ENCODE measurements at places on chromosomes 11 and 22.

DNA sequence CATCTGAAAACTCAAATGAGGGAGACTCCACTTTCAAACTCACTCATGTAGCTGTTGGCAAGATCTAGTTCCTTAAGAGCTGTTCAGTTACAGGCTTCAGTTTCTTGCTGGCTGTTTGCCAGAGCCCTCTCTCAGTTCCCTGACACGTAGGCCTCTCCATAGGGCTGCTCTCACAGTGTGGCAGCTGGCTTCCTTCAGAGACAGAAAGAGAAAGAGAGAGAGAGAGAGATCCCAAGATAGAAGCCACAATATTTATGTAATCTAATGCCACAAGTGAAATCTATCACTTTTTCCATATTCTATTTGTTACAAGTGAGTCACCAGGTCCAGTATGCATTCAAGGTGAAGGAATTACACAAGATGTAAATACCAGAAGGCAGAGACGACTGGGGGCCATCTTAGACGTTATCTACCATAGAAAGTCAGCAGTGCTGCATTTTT is 168.8 kb downstream of the RCN1 start:
- no peak for DNase-seq

GRCh38 chr11:114556135-114556534 is 3.5 kb downstream of the NXPE1 start:
- no peak for DNase-seq

GRCh38 chr22:25405841-25406509 is 158.5 kb upstream of the GRK3 start:
- no peak for DNase-seq

GRCh38 chr11:1157341-1157644 is 460 bp upstream of the MUC5AC start:
- no peak for DNase-seq

DNA sequence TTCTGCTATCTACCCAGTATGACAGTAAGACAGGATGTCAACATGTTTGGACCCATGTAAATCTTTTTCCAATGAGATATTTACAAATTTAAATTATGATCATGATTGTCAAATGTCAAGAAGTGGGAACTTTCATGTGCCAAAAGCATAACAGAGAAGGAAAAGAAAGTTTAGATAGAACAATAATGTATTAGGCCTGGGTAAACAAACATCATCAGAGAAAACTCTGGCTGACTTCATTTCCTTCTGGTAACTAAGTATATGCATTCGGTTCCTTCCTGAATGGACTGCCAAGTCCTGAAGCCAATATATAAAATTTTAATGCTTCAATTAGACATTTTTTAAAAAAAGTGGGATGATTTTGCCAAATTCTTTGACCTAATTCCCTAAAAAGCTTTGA is 16.5 kb downstream of the RNF141 start:
- DNase-seq = no peak

DNA sequence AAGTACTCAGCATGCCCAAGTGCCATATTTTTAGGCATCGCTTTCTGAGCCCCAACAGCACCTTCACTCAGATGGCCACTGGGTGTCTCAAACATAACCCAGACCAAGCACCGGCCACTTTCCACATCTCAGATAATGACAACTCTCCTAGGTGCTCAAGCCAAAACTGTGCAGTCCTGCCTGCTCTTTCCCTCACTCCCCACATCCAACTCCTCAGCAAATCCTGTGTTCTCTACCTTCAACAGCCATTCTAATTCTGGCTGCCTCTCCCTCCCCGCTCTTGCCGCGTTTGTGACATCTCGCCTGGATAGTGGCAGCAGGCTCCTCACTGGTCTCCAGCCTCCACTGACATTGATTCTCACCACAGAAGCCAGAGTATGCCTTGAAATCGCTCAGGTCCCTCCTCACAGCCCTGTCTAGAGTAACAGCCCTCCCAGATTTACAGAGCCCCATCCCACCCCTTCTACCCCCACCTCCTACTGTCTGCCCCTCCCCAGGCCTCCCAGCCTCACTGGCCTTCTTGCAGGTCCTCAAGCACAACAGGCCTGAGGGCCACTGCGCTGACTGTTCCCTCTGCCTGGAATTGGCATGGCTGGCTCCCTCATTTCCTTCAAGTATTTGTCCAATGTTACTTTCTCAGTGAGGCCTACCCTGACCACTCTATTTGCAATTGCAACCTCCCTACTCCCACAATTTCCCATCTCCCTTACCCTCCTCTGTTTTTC is 1.3 kb upstream of the PHETA2 start:
- no peak for DNase-seq

DNA sequence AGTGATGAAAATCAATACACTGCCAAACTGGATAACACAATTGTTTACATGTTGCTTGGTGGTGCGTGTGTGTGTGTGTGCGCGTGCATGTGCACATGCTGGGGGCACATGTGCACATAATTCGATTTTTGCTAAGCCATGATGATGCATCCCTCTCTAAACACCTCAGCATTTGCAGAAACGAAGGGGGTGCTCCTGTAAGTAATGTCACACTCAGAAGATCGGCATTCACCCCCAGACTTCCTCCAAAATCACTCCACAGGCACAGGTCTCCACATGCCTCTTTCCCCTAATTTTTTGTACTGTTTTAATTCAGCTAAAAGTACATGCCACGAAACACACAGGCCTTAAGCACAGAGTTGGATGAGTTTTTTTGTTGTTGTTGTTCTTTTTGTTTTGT is 341.5 kb downstream of the SHANK2 start:
- peak; percentile 3 for DNase-seq

GRCh38 chr11:122625976-122626665 is 29.4 kb upstream of the UBASH3B start:
- no peak for DNase-seq

DNA sequence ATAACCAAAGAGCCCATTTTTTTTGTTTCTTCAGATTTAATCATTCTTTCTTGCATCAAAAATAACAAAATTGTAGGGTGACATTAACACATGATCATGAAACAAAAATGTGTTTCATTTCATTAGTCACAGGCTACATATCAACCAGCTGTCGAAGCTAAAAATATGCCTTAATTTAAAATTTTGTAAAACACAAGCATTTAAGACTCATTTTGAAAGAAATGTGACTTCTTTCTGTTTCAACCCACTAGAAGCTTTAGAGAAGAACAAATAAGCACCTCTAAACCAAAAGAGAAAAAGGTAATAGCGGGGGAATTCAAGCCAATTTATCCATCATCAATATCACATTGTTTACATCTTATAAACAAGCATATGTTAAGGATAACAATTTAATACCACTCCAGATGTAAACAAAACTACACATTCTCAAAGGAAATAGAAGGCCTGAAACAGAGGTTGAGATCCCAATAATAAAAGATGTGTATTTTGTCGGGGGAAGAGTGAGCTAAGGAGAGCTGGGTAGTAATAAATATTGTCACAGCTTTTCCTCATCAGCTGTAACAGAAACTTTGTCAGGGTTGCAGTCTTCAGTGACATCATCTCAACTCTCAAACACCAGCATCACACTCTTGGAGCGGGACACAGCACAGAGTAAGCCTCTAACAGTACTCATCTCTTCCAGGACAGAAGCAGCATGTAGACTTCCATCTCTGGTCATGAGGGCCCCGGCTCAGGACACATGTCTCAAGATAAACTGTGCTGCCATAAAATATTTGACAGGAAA is 42.0 kb downstream of the ALG9 start:
- no peak for DNase-seq

- peak; percentile 37 for DNase-seq
Observed at GRCh38 chr11:132126973-132127899, 756.8 kb downstream of the NTM start.

DNA sequence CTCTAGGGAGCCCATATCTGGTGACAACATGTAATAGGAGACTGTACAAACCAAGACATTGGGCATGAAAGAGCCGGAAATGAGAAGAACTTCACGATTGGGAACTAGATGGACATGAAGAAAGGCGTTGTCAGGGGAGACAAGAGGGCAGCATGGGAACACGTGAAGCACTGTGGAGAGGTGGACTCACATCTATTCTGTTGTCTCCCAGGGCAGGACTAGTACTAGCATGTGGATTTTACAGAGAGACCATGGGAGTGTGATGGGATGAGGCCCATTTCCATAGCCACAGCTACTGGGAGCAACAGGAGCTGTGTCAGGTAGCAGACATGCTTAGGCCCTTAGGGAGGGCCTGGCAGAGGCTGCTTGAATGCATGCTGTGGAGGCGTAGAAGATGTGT is 333.9 kb downstream of the OPCML start:
- no peak for DNase-seq

GRCh38 chr11:118628432-118628831 is 21.0 kb downstream of the PHLDB1 start:
- no peak for DNase-seq

DNA sequence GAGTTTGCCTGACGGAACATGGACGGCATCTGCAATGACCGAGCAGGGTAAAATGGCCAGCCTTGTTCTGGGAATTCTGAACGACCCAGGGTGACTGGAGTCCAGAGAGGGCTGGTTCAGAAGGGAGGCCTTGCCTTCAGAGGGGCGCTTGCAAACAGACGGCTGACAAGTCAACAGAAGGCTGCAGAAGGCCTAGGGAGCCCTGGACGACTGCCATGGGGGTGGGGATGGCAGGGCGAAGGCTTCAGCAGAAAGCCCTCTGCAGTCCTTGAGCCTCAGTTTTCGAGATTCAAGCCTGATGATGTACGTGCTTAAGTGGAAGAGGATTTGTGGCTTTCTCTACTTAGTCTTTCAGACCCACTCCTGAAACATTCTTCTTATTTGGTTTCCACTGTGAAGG is 117.1 kb upstream of the TBCEL start:
- DNase-seq = no peak

DNA sequence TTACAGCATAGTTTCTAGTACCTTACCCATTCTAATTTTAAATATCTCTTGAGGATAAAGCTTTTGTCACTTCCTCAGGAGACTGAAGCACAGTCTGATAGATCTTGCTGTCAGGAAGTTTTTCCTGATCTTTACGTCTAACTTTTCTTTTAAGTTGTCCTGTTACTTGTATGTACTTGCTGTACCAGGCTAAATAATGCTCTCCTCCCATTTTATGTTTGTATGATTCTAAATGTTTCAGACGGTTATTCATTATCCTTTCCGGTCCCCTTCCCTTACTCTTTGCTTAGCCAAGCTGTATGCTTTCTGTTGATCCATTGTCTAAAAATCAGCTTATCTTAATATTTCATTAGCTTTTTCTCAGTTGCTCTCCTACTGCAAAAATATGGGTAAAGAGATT is 6.0 kb downstream of the ARHGEF12 start:
- no peak for DNase-seq

GRCh38 chr11:122786896-122787295 is 51.4 kb upstream of the CRTAM start:
- peak; percentile 47 for DNase-seq

DNA sequence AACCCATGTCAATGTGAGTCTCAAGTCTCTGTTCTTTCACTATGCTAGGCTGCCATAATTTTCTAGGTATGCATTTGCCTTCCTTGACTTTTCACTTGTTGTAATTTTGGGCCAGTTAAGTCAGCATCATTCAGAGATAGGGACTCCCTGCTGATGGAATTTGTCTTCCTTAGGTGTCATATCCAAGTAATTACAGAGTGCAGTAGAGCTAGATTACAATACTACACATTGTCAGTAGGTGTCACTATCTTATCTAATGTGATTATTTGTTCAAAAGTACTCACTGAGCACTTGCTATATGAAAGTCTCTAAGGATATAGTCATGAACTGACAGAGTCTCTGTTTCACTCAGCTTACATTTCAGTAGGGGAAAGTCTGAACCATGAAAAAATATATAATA is 25.0 kb upstream of the SYN3 start:
- no peak for DNase-seq

DNA sequence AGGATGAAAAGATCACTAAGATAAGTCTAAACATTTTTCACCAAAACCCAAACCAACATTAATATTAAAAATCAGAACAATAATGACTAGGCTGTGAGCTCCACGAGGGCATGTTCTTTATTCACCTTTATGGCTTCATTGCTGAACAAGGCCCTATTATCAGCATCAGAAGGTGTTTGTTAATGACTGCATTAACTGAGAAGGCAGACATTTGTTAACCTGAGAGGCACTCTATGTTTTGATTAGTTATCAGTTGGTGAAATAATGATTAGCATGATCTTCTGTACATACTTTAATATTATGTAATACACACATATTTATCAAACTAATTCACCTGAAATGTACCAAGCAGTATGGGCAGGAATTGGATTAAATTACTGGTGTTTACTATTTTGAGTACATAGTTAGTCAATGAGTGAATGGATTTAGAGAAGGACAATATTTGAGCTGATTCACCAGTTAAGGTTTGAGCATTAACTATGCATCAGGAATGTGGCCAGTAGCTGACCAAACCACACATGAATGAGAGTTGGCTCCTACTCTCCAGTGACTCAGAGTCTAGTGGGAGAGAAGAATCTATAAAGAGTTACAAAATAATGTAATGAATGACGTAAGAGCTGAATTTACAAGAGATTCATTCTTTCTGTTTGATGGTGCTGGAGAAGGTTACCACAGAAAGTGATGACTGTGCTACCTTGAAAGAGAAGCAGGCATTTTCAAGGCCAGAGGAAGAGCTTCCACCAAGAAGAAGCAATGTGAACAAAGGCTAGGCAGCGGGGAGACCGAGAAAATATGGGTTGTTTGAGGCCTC is 6.7 kb downstream of the IL18 start:
- peak; percentile 52 for DNase-seq

DNA sequence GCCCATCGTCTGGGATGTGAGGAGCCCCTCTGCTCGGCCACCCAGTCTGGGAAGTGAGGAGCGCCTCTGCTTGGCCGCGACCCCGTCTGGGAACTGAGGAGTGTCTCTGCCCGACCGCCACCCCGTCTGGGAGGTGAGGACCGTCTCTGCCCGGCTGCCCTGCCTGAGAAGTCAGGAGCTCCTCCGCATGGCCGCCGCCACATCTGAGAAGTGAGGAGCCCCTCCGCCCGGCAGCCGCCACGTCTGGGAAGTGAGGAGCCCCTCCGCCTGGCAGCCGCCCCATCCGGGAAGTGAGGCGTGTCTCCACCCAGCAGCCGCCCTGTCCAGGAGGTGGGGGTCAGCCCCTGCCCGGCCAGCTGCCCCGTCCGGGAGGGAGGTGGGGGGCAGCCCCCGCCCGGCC is 5.8 kb upstream of the OR5M8 start:
- DNase-seq = no peak

GRCh38 chr11:44979543-44980399 is 29.1 kb upstream of the TP53I11 start:
- peak; percentile 87 for DNase-seq
